Dermis lymphatic vessel endothelial cell (primary cell): ENCODE measurements at places on chromosomes 11 and 22. TPM values are rescaled to one million over a fixed set of nuclear protein-coding genes. Genes with fewer than 3 reads are reported as not detected.

OPCML gene
- total RNA-seq: under 0.01 TPM in 1 of 2 replicates, not detected in the other

CCDC73 gene
- under 0.01 TPM in 2 replicates for total RNA-seq

WNT7B gene
- total RNA-seq: not detected in 2 replicates

ZNF280A gene
- total RNA-seq: not detected in 2 replicates

KRTAP5-11 gene
- not detected in 2 replicates for total RNA-seq
